Fibroblast of lung (primary cell): ENCODE measurements at places on chromosomes 3 and 15. TPM values are rescaled to one million over a fixed set of nuclear protein-coding genes. Genes with fewer than 3 reads are reported as not detected.

DNA sequence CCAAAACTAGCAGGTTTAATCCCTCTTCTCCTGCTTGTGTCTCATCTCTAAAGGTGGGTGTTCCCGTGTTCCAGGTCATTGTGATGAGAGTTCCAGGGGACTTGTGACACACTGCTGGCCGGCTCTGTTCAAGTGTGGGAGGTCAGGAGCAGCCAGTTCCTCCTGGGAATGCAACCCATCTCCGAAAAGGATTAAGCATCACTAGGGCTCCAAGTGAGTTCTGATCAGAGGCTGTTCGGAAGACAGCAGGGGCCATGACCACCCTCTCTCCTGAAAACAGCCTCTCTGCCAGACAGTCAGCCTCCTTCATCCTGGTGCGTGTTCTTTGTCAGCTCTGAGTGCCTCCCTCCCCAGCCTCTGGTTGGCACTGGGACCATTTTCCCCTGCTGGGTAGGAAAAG lies at the start of gene TBC1D21:
Gene TBC1D21, plus strand, starts transcription at position 109 of the 400 bp plus-strand sequence. Its CDS starts 146 bp downstream, at position 255.
- DNase-seq, result no peak
- H3K36me3 ChIP-seq, result no peaks in the 10 kb centered on the region
- H3K27me3 ChIP-seq, result peaks cover 19% of the 10 kb centered on the region
- H3K4me1 ChIP-seq, result no peaks in the 10 kb centered on the region
- no peak within 1 kb of the TSS for H3K4me3 ChIP-seq
- H3K27ac ChIP-seq, result no peak within 1 kb of the TSS

- H3K4me3 ChIP-seq, result no peak overlapping the region
- no peak overlapping the region for H3K27ac ChIP-seq
- no peaks in the 10 kb centered on the region for H3K4me1 ChIP-seq
- no peaks in the 10 kb centered on the region for H3K36me3 ChIP-seq
- H3K27me3 ChIP-seq, result no peaks in the 10 kb centered on the region
- peak; percentile 57 for DNase-seq
Measured at GRCh38 chr3:25433868-25434267, 5.8 kb downstream of the RARB start.

GRCh38 chr3:153673853-153674252 lies 447.3 kb upstream of the ARHGEF26 start:
- no peaks in the 10 kb centered on the region for H3K27me3 ChIP-seq
- no peak overlapping the region for H3K27ac ChIP-seq
- no peaks in the 10 kb centered on the region for H3K4me1 ChIP-seq
- DNase-seq, result no peak
- H3K4me3 ChIP-seq, result no peak overlapping the region

Gene HESX1
- total RNA-seq, result 0.26 and 0.99 TPM in 2 replicates

Gene SST
- total RNA-seq, result not detected in 2 replicates
